ENCODE measurements at places on chromosomes 7 and 10. TPM values are rescaled to one million over a fixed set of nuclear protein-coding genes. Genes with fewer than 3 reads are reported as not detected.

The CREB3L2 gene
- 50.6 TPM for total RNA-seq

The ZNF438 gene
- total RNA-seq = 4.3 TPM

The TRRAP gene
- total RNA-seq = 53.5 TPM

The PDGFA gene
- total RNA-seq = 0.85 TPM

DNA sequence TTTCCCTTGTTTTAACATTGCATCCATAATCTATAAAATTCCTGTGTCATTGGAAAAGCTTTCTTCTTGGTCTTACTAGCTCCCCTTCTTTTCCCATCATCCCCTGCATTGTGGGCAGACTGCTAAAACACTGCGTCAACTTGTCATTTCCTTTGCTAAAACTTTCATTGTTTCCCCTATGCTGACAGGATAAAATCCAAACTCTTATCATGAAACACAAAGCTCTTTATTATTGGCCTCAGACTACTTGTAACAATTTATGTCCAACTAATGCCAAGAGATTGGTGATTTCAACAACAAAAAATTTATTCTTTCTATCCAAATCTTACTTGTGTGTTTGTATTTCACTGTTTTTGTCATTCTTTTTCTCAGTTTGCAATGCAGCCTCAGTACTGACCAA lies 339.1 kb downstream of the HGF start:
- no peak for DNase-seq

DNA sequence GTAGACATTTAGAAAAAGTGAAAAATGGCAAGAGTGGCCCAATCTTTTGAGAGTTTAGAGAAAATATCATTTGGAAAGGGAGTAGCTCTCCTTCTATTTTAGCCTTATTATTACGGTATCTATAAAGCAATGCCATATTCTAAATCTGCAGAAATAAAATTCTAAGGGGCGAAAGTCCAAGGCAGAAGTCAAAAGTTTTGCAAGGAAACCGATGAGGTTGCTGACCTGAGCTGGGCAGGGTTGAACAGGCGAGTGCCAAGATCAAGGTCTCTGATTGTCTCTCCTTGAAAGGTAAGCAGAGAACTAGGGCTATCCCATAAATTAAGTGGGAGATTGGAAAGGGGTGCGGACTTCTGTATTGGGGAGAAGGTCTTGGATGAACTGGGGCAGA lies 11.7 kb downstream of the TRIM56 start:
- DNase-seq = no peak

GRCh38 chr10:100826661-100826982 lies 81.2 kb downstream of the PAX2 start:
- no peak for DNase-seq

GRCh38 chr10:5627486-5628044 lies 38.8 kb downstream of the ASB13 start:
- no peak for DNase-seq

DNA sequence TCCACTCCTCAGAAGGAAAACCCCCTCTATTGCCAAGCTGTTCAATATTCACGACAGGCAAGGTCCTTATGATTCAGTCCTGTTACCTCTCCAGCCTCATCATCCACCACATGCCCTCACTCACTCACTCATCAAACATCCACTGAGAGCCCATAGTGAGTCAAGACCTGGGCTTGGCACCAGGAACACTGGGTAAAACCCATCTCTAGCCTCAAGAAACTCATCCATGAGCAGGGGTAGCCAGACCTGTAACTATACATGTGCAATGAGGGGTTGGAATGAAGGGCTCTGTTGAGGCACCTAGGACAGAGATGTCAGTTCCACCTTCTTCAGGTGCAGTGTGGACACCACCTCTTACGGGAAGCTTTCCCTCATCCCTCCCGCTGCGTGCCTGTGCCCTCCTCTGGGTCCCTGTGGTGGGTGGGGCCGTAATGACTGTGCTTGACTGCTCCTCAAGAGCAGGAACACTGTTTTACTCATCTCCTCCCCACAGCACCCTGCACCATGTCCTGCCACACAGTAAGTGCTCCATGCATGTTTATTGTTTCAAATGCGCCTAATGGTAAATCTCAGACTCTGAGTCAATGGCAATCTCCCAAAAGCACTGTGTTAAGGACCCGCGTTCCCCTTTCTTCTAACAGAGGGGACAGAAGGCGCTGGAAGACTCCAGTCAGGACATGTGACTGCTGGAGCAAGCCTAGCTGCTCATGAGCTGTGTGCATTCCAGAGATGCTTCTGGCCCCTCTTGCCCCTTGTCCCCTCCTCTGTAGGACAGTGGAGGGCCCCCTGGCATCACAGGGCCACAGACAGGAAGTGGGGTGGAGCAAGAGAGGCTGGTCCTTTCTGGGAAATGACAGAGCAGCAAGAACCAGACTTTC lies 95.4 kb downstream of the HIPK2 start:
- DNase-seq = no peak

DNA sequence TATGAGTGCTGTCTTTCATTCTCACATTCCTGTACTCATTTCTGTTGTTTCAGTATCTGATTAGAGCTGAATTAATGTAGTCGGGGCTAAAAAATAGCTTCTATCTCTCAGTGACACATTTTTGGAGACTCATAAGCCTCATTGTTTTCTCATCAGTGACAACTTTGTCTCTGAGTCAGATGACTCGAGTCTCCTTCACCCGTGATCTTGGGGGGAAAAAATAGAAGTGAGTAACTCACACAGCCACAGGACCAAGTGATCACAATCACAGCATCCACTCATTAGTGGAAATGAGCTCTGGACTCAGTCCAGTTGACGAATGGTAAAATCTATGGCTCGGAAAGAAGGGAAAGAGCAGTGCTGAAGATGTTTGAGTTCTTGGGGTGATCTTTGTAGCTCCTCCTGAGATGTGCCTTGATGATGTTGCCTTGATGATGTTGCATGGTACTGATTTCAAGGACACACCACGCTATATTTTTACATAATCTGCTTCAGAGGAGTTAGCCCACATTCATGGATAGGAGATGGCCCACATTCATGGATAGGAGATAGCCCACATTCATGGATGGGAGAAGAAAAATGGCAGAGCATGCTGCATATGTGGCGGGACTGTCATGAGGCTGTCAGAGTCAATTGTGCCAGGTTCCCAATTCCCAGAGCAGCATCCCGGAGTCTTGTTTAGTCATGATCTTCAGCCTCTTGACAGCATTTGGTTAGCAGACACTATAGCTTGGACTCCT lies 214.7 kb downstream of the CELF2 start:
- DNase-seq = no peak

Measured in endothelial cell (in vitro differentiated cells).